ENCODE measurements at places on chromosomes 16 and 17.

- DNase-seq = no peak
These were observed 69.8 kb downstream of the TMEM100 start for GRCh38 chr17:55652825-55653224.

GRCh38 chr17:48457080-48457836, 27.2 kb upstream of the SKAP1 start:
- DNase-seq = no peak

DNA sequence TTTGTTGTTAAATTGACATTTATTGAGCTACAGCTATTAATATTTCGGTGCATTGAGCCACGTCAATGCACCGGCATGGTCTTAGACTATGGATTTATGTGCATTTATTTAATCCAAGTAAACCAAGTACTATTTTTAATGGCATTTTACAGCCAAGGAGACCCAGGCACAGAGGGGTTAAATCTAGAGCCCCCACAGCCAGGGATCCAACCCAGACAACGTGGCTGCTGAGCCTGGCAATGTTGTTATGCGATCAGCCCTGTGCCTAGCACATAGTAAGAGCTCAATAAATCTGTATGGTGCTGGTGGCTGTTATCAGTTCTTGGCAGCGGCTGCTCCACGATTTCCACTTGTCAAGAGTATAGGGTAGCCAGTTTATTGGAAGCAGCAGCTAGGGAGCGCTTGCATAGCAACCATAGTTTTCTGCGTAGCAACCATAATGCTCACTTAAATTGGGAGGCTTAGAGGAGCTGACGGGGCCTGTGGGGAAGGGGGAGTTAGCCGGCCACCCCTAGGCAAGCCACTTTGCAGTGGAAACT, 541 bp upstream of the RBBP6 start:
- DNase-seq = no peak

- DNase-seq = no peak
These were observed 61.6 kb downstream of the TIMM22 start for GRCh38 chr17:1058423-1059130.

DNA sequence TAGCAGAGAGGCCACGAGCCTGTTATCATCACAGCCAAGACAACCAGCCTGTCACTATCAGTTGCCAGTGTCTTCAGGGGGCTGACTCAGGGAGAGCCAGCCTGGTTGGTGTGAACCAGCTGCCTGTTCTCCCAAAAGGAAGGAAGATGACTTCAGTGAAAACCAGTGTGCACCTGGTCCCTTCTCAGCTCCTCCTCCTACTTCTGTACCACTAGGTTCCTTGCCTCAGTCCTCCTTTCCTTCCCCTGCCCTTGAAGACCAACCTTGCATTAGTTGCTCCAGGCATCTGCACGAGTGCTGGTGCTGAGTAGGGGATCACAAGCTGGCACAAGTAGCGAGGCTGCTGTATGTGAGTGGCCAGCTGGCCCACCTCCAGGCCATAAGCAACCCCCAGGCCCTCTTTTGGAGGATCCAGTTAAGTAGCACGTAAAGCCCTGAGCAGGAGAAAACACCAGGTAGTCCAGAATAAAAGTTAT, 8.5 kb downstream of the TUBG1 start:
- no peak for DNase-seq

DNA sequence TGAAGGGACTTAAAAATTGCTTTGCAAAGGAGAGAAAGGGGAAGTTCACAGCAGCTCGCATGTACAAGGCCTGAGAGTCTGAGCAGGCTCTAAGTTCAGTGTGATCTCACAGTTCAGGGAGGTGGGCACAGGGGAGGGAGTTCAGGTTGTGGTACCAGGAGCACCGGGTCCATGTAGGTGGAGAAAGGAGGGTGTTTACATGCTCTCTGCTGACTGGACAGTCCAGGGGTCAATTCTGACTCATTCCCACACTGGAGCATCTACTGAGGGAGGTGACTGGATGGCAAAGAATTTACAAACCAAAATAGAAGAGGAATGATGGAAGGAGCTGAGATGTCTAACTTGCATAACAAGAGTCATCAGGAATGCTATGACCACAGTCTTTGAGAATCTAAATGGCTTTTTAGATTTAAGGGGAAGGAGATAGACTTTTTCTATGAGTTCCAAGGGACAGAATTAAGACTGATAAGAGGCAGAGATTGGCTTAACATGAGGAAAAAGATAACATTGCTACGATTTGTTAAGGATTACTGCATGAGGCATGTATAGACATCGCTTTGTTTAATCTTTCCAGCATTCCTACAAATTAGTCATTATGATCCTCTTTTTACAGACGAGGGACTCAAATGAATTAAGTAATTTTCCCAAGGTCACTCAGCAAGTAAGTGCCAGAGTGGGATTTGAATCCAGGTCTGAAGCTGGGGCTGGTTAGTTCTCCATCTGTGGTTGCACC, 29.9 kb downstream of the MIS12 start:
- peak; percentile 73 for DNase-seq

GRCh38 chr16:966035-966434, 4.7 kb downstream of the LMF1 start:
- DNase-seq = no peak

- no peak for DNase-seq
These were observed 218.0 kb downstream of the C16orf95 start for GRCh38 chr16:87098976-87099720.

DNA sequence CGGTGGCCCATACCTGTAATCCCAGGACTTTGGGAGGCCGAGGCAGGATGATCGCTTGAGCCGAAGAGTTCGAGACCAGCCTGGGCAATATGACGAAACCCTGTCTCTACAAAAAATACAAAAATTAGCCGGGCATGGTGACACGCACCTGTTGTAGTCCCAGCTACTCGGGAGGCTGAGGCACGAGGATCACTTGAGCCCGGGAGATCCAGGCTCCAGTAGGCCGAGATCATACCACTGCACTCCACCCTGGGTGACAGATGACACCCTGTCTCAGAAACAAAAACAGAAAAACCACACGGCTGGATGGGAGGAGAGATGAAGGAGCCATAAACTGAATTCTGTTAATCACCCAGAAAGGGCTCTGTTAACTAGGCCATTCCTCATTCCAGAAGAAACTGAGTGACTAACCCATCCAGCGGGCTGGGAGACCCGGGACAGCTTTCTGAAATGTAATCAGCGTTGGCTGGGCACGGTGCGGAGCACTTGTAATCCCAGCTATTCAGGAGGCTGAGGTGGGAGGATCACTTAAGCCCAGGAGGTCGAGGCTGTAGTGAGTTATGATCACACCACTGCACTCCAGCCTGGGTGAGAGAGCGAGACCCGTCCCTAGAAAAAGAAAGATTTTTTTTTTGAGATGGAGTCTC, 641 bp upstream of the NT5C3B start:
- no peak for DNase-seq

DNA sequence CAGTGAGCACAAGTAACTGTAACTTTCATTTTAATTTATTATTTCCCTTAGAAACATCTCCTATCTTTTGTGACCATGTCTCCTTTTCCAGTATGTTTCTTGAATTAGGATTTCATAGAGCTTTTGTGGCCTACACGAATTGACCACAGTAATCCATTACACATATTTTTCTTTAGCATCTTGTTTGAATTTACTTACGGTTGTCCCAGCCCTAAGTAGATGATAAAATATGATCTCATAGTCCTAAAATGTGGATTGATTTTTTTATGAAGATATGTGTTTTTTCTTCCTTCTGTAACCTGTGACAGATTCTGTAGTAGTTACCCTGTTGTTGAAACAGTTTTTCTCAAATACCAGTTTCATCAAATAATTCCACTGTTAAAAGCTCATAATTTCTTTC, 61.5 kb downstream of the NF1 start:
- DNase-seq = no peak

DNA sequence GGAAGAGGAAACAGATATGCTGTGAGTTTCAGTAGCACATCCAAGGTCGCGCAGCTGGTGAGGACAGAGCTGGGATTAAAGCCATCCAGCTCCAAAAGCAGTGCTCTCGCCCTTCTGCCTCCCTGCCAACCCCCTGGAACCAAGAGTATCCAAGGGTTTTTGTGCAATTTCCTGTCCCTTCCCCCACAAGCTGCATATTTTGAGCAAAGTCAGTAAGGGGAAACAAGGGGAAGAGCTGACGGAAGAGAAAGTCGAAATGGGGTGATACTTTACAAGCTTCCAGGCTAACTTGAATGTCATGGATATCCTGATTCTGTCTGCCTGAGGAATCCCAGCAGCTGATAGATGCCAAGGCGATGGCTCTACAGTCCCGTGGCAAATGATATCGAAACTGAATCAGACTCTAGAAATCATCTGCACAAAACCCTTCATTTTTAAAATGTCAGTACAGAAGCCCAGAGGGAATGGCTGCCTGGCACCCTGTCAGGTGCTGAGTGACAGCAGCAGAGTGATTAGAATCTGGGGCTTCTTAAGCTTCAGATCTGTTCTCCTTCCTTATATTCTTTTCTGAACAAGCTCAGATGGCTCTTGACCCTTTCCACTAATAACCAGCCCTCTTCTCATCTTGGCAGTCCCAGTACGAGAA, 42.9 kb upstream of the TEKT3 start:
- DNase-seq = no peak

DNA sequence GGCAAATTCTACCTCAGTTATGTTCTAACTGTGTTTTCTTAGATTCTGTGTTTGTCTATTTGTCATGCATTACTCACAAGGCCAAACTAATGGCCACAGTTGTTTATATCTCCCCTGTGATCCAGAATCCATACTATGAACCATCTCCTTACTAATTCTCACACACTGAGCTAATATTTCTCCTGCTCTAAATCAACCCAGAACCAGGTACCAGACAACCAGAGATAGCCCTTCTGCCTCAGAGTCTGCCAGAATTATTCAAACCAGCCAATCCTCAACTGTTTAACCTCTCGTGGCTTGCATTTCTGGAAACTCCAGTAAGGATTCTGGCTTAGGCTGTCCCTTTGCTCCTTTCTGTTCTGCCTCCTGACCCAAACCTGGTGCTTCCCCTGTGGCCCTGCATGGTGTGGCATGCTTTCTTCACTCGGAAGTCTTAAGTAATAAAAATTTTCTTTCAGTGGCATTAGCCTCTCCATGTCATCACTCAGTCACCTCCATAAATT, 59.4 kb downstream of the EFCAB5 start:
- DNase-seq = no peak

- no peak for DNase-seq
These were observed 31.6 kb upstream of the ZCCHC14 start for GRCh38 chr16:87524407-87524806.

DNA sequence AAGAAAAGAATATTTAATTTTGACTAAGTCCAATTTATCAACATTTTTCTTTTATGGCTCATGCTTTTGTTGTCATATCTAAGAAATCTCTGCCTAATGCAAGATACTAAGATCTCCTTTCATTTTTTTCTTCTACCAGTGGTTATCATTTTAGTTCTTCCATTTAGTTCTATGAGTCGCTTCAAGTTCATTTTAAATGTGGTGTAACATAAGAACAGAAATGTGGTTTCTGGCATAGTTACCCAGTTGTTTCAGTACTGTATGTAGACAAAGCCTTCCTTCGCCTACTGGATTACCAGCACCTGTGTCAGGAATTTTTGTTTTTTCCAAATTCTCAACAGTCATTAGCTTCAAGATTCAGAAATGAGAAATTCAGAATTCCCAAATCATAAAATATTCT, 175.7 kb downstream of the PARN start:
- no peak for DNase-seq

GRCh38 chr16:64532691-64533090, 589.2 kb downstream of the CDH11 start:
- no peak for DNase-seq

DNA sequence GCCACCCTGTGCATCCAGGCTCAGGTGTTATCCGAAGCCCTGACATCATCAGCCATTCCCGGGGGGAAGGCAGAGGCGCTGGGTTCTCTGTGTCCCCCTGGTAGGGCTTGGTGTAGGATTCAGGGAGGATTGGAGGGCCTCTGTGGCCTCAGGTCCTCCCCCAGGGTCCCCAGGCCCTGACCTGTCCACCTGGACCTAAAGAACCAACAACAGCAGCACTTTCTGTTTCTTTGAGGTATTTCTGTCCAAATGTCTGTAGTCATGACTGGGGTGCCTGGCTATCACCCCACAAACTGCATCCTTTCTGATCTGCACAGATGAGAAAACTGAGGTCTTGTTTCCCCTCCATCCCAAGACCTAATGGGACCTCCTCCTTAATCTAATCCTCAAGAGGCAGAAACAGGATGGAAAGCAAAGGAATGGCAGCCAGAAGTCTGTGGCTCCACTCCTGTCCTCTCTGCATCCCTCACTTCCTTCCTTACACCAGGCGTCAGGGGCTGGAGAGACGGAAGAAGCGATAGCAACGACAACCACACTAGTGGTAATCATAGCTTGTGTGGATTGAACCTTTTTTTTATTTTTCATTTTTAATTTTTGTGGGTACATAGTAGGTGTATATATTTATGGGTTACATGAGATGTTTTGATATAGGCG, 11.8 kb downstream of the NLRC5 start:
- DNase-seq = no peak

- DNase-seq = no peak
These were observed 22.7 kb downstream of the TRPV3 start for GRCh38 chr17:3534881-3535252.

- peak; percentile 13 for DNase-seq
These were observed 16.6 kb upstream of the DLX4 start for GRCh38 chr17:49952209-49952911.

- DNase-seq = peak; percentile 49
These were observed 196.4 kb upstream of the KIF2B start for GRCh38 chr17:53626286-53626685.

- no peak for DNase-seq
These were observed 15.3 kb downstream of the SLC13A2 start for GRCh38 chr17:28488533-28489276.

DNA sequence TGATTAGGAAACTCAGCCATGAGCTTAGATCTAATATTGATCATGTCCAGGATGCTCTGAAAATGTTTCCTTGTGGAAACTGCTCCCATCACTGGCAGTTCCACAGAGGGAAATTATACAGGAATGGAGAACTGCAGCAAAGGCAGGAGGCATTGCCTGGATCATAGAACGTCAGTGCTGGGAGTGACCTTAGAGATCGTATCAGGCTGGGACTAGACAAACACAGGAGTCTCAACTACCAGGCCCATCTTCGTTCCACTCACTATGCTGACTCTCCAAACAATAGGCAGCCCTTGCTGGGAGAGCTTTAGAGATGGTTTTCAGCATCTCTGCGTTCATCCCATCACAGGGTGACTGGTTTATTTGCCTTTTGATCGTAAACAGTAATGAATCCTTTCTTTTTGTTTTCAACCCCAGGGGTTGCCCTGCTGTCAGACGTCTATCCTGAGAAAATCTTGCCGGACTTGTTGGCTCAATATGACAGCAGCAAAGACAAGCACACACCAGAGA, 130.3 kb downstream of the TANGO6 start:
- DNase-seq = no peak

- no peak for DNase-seq
These were observed 236.6 kb downstream of the MRTFB start for GRCh38 chr16:14307527-14308367.

DNA sequence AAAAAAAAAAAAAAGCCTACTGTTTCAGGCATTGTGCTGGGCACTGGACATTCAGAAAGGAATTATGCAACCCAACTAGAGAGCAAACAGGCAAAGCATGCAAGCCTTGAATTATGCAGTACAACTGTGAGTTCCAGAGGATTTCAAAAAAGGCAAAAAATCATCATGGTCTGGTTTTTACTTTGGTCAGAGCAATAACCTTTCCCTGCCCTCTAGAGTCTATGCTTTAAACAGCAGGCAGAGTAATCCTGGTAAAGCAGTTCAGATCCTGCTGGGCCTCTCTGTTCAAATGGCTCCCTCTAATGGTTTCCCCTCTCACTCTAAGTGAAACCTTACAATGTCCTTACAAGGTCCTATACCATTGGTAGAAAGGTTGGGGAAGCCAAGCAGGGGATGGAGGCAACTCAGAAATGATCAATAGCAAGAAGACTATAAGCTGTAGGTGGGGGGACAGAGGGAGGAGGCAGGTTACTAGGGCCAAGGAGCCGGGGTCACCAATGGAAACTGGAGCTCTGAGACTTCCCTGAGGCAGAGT, 4.6 kb upstream of the TAF15 start:
- DNase-seq = peak; percentile 76
